ENCODE measurements at places on chromosomes 4 and X.

DNA sequence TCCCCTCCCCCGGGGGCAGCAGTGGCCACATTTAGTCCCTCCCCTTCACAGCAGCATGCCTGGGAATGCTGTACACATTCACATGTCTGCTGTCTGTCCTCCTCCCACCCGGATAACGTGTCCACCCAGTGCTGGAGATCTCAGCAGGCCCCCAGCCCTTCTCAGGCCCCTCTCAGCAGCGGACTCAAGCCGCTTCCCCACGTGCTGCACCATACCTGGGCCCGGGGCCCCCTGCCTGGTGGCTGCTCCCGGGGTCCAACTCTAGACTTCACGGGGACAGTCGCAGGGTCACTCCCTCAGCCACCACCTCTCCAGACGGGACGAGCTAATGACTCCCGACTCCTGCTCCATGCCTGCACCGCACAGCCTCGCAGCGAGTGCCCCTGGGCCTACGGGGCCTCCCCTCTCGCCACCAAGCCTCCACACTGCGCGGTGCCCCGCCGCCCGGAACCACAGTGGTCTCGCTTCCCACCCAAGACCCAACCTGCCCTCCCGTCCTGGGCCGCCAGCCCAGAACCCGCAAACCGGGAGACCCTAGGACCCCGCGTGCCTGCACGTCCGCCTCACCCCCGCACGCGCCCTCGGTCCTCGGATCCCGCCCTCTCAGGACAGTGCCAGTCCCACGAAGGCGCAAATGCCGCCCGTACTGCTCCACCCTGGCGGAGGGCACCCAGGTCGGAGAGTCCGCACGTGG lies 1.3 kb upstream of the PCGF3 start:
- DNase-seq = no peak

DNA sequence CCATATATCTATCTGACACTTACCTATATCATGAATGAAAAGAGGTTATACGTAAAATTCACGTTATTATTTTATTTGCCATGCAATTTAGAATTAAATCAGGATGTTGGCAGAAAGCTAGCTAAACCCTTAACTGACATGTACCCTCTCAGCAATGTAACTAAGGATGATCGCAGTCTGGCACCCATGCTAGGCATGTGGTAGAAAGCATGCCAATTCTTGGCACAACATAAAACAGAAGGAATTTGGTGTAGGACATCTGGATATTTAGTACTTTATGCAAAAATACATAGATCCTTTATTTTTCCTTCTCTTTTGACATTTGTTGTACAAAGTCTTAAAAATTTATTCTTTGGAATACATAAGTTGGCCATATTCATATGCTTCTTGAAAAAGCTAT lies 436.8 kb upstream of the FAT1 start:
- DNase-seq = no peak

DNA sequence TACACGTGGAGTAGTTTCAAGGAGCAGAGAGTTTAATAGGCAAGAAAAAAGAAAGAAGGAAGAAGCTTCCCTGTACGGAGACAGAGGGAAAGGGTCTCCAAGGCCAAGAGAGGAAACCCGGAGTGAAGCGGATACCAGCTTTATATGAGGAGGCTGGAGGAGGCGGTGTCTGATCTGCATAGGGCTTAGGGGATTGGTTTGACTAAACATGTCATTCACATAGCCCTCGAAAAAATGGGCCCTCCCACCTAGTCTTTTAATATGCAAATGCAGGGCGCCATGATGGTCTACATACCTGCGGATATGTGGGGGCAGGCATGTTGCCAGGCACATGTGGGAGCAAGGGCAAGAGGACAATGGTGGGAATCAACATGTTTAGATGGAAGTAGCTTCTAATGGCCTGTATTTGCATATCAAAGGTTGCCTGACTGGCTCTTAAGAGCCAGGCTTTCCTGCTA lies 103.1 kb upstream of the UGT8 start:
- no peak for DNase-seq

DNA sequence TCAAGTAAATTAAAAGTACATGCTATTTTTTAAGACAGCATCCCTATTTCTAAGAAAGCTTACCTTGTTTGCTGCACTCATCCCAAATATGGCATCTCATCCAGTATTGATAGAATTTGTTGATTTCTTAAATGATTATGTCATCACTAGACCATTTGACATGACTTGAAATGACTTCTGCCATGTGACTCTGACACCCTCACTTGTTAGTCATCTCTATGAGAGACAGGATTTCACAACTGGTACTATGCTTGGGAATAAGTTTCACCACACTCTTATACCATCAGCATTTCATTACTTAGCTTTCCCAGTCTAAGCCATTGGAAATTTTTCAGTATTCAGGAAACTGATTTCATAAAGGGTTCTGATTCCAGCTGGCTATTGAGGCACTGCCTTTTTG lies 55.3 kb downstream of the TMPRSS11F start:
- no peak for DNase-seq

DNA sequence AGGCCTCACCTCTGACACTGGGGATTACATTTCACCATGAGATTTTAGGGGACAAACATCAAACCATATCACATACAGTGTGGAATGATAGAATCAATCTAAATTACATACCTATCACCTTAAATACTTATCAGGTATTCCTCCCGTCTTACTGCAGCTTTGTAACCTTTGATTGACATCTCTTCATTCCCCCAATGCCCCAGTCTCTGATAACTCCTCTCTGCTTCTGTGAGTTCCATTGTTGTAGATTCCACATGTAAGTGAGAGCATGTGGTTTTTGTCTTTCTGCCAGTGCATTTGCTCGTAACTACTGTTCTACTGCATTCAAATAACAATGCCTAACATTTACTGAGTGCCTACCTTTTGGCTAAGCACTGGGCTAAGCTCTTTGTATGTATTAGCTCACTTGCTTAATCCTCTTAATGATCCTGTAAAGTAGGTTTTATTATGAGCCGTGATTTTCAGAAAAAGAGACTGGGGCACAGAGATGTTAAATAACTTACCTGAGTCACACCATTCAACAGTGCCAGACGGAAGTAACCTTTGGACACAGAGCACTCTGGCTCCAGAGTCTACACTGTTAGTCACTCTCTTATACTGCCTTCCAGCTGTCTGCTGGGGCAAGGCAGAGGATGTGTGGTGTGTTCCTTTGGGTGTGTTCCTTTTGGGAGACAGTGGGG lies 63.7 kb upstream of the ESX1 start:
- no peak for DNase-seq

All from T-helper 17 cell (primary cell).